ENCODE measurements at places on chromosomes 16 and 17.

- DNase-seq: no peak
Observed at GRCh38 chr16:81673432-81673831, 105.7 kb upstream of the PLCG2 start.

- no peak for DNase-seq
Observed at GRCh38 chr17:79137015-79137788, 62.6 kb downstream of the ENGASE start.

GRCh38 chr16:71230122-71230845 is at the start of gene HYDIN:
HYDIN (minus strand) TSS chr16:71230722; CDS start chr16:71186895, 43,827 bp downstream.
- DNase-seq: no peak

DNA sequence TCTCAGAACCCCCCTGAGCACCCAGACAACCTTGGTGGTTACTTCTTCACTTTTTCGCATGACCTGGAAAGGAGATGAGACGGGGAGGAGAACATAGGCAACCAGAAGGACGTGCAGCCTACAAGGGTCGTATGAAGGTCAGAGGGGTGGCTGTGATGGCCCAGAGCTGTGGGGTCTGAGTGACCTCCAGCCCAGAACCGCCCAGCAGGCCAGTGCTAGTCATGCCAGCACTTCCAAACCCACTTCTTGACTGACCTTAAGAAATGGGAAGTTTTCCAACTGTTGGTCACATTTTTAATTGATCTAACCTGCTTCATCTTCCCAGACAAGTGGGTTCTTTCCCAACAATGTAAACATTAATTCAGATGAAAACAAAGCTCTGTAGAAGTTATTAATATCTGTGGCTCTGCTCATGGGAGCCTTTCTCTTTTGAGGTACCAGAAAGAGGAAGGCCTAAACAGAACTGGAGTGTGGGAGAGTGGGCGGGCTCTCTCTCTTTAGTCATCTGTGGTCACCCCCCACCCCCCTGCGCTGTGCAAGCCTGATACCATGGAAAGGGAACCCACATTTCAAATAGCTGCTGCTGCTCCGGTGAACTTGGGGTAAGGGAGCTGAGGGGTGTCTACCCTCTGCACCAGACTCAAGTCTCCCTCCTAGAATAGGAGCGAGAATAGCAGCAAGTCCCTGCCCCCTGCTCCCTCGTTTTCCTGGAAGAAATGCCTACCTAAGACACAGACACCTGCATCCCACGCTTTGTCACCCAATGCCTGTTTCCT is 101.6 kb downstream of the RAB11FIP4 start:
- peak; percentile 58 for DNase-seq

DNA sequence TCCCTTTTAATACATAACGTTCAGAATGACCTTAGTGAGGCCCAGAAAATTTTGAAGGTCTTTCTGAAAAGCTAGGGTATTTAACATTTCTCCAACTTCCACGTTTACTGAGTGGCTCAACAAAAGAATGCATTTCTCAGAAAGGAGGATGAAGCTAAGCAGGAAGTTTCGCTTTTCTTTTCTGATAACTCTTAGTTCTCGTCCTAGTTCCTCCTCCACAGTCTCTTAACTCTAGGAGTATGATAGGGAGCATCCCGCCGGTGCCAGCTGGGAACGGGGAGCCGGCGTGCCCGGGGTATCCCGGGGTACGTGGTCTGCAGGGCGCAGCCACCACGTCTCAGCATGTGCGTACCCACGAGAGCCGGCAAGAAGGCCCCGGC is 363 bp downstream of the KARS1 start:
- DNase-seq: peak; percentile 29

DNA sequence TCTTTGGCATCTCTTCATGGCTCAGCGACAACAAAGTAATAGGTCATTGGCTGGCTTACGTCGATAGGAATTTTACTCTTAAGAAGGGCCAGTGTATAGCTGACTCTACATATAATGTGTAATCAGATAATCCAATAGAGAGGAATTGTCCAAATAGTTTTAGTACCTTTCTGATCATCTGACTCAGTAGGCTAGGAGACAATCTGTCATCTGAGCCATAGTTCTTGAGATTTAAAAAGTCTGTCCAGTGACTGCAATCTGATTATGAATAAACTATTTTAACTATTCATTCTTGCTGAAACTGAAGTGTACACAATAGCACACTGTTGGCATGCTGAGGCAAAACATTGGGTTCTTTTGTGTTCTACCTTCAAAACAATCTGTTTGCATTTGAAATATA is 21.4 kb upstream of the NOL11 start:
- DNase-seq: no peak

DNA sequence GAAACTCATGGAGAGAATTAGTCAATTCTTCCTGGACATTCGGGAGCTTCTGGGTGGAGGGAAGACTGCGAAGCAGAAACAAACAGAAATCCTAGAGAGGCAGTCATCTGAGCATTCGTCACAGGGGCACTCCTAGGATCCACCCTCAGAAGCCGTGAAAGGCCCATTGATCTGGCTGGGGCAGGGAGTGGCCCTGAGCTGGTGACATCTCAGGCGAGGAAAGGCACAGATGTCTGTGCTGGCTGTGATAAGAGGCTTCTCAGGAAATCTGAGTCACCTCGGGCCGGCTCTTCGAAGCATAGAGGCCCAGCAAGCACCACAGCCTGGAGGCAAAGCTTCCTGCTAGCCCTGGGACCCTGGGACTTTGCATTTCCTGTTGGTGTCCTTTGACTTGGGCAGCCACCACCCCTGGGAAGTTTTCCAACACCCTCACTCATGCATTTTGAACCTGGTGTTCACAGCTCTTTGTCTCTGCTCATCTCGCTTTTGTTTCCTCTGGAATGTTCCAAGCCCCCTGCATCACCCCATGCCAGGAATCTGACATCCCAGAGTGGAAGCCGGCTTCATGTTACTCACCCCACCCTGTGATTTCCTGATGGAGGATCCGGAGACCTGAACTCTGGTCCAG is 23.3 kb upstream of the CDRT4 start:
- DNase-seq: peak; percentile 95

DNA sequence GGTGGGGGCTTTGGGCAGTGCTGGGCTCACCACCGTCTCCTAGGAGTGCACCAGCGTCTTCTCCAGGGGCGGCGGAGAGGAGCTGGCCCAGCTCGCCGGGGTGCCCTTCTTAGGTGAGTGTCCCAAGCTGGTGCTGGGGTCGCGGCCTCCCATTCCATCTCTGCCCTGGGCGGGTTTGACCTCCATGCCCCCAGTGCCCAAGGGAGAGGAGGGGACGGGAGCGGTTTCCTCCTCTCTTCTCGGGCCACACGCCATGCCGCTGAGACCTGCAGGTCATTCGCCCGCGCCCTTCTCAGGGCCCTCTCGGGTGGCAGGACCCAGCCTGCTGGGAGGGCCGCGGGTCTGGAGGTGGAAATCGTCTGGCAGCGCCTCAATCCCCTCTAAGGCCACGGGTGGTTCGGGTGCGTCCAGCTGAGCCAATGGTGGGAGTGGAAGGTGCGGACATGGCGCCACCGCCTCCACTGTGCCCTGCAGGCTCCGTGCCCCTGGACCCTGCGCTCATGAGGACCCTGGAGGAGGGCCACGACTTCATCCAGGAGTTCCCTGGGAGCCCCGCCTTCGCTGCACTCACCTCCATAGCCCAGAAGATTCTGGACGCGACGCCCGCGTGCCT is 5.3 kb downstream of the IGFALS start:
- no peak for DNase-seq

GRCh38 chr16:67731071-67731752 is 12.1 kb upstream of the GFOD2 start:
- no peak for DNase-seq

DNA sequence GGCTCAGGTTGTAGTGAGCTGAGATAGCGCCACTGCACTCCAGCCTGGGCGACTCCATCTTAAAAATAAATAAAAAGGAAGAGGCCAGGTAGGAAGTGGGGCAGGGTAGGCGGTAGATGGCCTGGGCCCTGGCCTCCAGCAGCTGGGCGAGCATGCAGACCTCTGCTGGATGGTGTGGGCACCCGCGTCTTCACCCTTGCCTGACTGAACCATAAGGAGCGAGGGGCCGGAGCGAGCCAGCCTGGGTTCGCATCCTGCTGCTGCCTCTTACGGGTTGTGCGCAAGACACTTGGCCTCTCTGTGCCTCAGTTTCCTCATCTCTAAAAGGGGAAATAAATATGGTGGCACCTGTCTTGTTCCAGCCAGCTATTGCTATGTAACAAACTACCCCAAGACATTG is 146.1 kb upstream of the GSE1 start:
- DNase-seq: no peak

- DNase-seq: no peak
Observed at GRCh38 chr17:80586846-80587228, 42.2 kb downstream of the RPTOR start.

DNA sequence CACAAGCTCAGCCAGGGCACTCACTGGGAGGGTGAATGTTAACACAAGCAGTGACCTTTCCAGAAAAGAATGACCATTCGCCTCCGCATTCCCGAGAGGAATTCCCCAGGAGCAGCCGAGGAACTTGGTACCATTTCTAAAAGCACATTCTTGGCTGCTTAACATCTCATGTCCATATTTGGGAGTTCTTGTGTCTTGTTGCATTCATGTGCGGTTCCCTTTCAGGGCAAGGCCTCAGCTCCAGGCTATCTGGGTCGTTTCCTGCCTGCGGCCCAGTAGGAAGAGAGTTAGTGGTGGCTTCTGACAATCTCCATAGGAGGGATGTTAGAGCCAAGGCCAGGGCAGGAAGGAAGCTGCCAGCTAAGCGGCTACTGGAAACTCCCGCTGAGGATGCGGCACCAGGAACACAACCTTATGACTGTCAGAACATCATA is 27.8 kb upstream of the MEAK7 start:
- peak; percentile 30 for DNase-seq

DNA sequence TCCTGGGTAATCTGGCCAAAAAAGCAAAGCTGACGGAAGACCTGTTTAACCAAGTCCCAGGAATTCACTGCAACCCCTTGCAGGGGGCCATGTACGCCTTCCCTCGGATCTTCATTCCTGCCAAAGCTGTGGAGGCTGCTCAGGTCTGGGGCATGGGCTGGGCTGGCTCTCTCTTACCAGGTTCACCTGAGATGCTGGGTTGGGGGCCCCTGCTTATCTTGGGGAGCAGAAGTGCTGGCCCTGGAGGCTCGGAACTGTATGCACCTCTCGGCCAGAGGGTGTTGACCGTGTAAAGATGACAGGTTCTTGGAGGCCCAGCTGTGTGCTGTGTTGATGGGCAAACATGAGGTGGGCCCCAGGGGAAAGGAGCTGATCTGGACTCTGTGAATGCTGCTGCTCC is 40.2 kb downstream of the GPT2 start:
- DNase-seq: no peak

DNA sequence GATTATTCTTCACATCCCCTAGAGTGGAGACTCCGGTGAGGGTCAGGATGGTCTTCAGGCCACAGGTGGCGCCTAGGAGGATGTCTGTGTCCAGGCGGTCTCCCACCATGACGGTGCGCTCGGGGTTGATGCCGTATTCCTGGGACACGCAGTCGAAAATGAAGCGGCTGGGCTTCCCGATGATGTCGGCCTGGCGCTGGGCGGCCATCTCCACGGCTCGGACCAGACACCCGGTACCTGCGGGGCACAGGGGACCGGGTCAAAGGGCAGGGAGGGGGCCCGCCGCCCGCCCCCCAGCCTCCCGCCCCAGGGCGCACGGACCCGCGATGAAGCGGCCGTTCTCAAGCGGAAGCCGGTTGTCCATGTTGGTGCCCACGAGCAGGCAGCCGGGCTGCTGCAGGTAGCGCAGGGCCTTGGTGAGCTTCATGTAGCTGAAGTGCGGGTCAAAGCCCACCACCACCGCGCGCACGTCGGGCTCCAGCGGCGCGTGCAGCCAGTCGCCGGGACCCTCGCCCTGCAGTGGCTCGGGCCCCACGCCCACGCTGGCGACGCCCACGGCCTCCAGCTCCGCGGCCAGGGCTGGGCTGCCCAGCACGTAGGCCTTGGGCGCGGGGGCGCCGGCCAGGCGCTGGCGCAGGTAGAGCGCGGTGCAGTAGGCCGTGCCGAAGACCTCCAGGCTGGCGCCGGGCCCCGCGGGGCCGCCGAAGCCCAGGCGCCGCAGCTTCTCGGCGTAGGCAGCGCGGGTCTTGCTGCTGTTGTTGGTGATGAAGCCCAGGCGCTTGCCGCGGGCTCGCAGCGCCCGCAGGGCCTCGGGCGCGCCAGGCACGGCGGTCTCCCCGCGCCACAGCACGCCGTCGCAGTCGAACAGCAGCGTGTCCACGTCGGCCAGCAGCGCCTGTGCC is 572 bp downstream of the PGP start:
- DNase-seq: no peak

DNA sequence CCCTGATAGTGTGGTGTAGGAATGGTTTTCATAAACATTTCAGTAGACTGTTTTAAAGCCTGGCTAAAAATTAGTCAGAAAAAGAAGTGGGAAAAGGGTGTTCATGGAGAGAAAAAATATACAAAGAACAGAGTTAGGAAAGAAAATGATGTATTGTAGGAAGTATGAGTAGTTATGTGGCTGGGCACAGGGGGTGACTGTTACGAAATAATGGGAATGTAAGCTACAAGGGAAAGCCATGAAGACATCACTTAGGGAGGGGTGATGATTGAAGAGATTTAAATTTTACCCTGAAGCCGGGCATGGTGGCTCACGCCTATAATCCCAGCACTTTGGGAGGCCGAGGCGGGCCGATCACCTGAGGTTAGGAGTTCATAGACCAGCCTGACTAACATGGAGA is 55.3 kb downstream of the NUP88 start:
- DNase-seq: no peak

GRCh38 chr16:73746554-73746953 is 550.1 kb upstream of the PSMD7 start:
- no peak for DNase-seq

DNA sequence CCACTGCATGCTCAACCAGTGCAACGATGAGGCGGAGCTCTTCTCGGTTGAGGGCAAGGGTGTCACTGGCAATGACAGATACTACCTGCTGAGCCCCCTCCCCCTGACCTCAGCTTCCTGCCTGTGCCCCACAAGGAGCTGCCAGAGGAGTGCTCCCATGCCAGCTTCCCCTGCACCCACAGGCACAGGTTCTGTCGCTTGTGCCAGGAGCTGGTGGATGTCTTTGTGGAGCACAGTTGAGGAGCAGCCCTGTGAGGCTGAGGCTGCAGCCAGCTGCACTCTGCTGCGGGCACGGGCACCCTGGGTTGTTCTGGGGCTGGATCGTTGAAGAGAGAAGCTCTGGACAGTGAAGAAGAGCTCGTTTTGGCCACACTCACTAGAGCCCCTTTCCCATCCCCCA is 165.3 kb upstream of the ZNF267 start:
- DNase-seq: no peak

GRCh38 chr17:43352579-43353331 is 46.0 kb upstream of the ARL4D start:
- DNase-seq: no peak

GRCh38 chr17:7561028-7561575 is 617 bp upstream of the SENP3 start:
- peak; percentile 79 for DNase-seq

GRCh38 chr16:52812678-52813556 is 239.8 kb downstream of the CHD9NB start:
- no peak for DNase-seq

- DNase-seq: no peak
Observed at GRCh38 chr17:45812102-45812501, 28.0 kb downstream of the CRHR1 start.

DNA sequence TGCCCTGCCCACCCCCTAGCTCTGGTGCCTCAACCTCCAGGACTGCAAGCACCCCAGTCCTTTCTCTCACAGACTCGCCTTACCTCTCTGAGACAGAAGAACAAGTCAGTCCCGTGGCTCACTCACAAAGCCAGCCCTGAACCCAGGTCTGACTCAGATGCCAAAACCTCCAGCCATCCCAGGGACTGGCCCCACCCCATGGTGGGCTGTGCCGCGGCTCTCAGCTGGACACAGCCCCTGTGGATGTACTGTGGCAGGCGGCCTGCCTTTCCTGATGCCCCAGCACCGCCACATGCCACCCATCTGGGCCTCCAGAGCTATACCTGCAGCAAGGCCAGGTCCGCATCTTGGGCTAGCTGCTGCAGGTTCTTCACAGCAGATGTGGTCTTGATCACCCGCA is 19.8 kb downstream of the MPG start:
- DNase-seq: no peak
